ENCODE measurements at places on chromosomes 7 and 10.

DNA sequence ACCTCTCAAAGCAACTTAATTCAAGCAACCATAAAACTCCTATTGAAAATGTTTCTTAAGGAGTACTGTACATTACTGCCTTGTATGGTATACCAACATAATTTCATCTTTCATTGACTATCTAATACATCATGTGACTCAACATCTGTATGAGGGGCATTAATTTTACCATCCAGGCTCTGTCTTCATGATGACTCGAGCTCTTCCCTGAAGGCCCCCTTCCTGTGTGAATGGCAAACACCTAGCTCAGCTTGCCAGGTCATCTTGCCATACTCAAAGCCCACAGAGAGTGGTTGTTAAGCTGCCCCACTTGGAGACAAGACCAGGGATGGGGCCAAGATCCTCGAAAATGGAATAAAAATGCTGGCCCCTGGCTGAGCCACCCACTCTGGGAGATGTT lies 82.4 kb downstream of the SGMS1 start:
- DNase-seq, result no peak

- no peak for DNase-seq
Measured at GRCh38 chr10:125284875-125285597, 124.7 kb upstream of the CTBP2 start.

GRCh38 chr10:126969310-126969709 lies 64.1 kb downstream of the DOCK1 start:
- DNase-seq, result no peak

DNA sequence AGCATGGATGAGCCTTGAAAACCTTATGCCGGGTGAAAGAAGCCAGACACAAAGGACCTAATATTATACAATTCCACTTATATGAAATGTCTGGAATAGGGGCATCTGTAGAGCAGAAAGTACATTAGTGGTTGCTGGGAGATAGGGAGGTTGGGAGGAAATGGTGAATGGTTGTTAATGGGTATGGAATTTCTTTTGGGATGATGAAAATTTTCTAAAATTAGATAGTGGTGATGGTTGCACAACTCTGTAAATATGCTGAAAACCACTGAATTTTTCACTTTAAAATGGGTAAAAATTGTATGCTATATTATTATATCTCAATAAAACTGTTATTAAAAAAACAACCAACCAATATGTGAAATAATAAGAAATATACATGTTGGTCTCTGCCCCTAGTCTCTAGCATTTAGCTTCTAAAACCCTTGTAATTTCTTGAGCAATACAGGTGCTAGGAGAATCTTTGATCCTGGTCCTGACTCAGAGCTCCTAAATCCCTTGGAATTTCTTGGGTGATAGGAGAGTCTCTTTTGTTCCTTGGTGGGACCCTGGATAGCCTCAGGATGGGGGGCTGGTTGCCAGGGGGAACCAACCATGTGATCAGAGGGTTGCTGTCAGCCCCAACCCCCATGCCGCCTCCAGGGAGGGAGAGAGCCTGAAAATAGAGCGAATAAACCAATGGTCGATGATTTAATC lies 64.0 kb downstream of the TACR2 start:
- DNase-seq, result peak; percentile 84

DNA sequence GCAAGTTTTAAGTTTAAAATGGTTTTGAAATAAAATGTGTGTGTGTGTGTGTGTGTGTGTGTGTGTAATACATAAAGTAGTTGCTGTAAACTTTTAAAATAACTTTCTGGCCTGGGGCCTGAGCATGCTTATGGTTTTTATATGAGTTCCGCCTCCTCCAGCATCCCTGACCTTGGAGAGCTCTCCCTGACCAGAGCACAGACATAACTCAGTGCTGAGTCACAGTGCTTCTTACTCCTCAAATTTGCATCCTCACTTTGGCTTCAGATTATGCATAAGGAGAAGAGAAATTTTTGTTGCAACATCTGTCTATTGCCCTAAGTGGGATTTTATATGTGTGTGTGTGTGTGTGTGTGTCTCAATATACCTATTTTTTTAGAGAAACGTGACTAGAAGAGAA lies 200.8 kb downstream of the ELMO1 start:
- no peak for DNase-seq

DNA sequence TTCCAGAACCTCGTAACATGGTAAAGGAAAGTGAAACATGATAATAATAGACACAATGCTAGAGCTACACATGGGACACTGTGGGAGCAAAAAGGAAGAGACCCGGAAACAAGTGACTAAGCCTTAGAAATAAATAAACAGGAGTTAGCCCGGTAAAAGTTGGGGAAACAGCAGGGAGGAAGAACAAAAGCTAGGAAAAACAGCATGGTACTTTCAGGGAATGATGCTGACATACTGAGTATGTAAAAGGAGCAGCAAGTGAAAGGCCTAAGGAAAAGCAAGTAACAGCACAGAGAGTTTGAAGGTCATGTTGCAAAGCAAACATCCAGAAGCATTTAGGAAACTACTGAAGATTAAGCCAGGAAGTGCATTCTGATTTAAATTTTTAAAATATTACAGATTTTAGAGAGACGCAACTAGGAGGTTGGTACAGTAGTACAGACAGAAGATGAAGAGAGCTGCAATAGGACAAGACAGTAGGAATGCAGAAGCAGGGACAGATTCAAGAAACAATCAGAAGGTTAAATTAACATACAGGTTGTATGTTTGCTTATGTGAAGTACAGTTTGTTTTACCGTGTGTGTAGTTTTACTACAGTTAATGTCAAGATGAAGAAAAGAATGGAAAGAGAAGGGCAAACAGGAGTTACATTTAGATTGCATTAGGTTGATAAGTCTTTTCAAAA lies 63.7 kb downstream of the ARHGAP12 start:
- DNase-seq, result peak; percentile 19

GRCh38 chr7:16712916-16713315 lies 40.6 kb upstream of the TSPAN13 start:
- DNase-seq, result no peak

- DNase-seq, result peak; percentile 16
Measured at GRCh38 chr10:21369697-21370096, 155.8 kb downstream of the SKIDA1 start.

DNA sequence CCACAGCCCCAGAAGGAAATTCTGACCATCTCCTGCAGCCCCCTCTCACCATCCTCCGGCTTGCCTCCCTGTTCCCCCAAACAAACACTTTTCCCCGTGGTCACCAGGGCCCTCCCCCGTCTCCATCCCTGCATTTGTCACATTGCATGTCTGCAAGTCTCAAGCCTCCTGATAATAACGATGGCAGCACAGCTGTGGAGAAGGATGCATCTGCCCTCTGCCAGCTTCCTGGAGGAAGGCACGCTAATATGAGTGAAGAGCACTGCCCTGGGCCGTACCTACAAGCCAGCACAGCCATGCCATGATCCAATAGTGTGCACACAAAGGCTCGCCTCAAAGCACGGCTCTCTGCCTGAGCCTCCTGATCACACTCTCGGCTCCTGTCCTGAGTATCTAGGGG lies 98.5 kb downstream of the SLIT1 start:
- no peak for DNase-seq

- no peak for DNase-seq
Measured at GRCh38 chr7:13952921-13953320, 36.5 kb downstream of the ETV1 start.

DNA sequence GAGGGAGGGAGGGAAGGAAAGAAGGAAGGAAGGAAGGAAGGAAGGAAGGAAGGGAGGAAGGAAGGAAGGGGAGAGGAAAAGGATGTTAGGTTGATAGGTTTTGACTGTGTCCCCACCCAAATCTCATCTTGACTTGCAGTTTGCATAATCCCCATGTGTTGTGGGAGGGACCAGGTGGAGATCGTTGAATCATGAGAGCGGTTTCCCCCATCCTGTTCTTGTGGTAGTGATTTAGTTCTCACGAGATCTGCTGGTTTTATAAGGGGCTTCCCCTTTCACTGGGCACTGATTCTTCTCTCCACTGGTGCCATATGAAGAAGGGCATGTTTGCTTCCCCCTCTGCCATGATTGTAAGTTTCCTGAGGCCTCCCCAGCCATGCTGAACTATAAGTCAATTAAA lies 15.1 kb upstream of the NUDCD3 start:
- no peak for DNase-seq

DNA sequence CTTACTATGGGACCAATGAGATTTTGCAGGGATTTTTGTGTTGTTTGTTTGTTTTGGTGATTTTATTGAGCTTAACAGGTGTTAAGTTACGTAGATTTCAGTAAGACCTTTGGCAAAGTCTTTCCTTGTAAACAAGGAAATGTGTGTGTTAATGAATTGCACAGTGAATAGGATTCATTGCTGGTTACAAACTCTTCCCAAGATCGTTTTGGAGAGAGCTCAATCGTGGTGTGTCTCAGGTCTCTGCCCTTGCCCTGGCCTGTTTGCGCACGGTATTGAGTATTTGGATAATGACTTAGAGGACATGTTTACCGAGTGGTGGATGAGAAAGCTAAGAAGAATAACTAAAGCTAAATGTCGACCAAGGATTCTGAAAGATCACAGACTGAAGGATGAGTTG lies 41.9 kb downstream of the PRPF18 start:
- DNase-seq, result no peak

DNA sequence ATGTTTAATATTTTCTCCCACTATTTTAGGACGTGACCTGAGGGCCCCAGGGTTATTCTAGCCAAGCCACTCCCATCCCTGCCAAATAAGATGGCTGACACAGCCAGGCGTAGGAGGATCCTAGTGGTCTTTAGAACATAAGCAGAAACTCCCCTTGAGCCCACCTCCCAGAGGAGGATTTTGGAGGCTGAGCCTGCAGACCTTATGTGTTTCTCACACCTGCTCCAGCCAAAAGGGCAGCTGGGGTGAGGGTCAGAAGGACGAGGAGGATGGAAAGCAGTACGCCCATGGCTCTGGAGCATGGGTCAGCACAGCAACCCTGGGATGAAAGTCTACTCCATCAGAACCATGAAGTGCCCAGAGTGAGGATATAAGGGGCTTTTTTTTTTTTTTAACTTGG lies 39.9 kb downstream of the PDLIM1 start:
- DNase-seq, result no peak

DNA sequence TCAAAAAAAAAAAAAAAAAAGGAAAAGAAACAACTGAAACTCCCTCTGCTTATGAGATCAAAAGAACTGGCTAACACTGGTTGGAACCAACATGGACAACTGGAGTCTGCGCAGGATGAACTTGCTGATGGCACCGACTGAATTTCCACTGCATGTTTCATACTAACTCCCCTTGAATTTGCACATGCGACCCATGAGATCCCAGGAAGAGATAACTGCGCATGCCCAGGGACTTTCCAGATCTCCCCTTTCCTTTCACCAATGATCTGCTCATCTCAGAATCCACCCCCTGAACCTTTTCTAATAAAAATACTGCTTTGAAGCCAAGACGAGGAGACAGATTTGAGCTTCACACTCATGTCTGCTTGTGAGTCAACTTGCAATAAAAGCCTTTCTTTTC lies 20.7 kb downstream of the LBX1 start:
- no peak for DNase-seq

GRCh38 chr10:62073429-62073828 lies 171.9 kb downstream of the ARID5B start:
- no peak for DNase-seq

DNA sequence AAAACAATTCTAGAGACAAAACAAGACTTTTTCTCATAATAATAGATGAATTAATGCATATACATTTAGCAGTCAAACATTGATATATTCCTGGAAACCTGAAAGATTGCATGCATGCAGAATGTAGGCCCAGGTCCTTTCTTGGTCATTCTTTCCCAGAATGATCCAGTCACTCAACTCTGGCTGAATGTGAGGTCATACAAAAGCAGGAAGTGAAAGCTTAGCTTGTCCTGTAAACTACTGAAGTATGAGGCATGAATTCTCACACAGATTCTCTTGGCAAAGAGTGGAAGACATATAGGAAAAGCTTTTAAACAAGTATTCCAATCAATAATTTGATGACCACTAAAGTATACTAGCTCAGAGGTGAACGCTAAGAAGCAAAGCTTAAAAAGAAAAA lies 253.9 kb downstream of the PPP1R3A start:
- no peak for DNase-seq

- DNase-seq, result no peak
Measured at GRCh38 chr10:70549351-70549961, 53.1 kb downstream of the PRF1 start.

DNA sequence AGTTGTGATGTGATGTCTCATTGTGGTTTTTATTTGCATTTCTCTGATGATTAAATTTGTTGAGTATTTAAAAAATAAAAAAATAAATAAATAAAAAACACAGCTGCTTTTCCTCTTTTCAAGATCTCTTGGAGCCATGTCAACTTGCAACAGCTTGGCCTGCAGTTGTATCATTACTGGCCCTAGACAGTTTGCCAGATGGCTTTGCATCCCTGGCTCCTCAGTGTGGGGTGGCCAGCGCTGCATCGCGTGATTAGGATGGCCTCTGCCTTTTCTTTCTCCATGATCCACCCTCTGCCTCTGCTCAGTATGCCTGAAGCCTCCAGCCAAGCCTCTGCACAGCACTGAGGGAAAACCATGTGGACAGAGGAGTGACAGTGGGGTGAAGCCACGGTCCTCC lies 96.8 kb downstream of the PPP1R3C start:
- peak; percentile 42 for DNase-seq

GRCh38 chr7:26284995-26285632 lies 6.5 kb upstream of the SNX10 start:
- DNase-seq, result no peak

DNA sequence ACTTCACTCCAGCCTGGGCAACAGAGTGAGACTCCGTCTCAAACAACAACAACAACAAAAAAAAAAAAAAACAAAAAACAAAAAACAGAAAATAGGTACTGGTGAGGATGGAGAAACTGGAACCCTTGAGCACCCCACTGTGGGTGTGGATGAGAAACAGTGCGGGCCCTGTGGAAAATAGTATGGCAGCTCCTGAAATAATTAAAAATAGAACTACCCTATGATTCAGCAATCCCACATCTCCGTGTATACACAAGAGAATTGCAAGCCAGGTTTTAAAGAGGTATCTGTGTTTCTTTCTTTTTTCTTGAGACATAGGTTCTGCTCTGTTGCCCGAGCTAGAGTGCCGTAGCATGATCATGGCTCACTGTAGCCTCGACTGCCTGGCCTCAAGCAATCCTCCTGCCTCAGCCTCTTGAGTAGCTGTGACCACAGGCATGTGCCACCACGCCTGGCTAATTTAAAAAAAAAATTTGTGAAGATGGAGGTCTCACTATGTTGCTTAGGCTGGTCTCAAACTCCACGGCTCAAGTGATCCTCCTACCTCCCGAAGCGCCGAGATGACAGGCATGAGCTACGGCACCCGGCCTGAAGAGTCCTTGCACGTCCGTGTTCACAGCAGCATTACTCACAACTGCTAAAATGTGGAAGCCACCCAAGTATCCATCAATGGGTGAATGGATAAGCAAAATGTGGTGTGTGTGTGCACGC lies 39.5 kb downstream of the EBF3 start:
- DNase-seq, result no peak

Measured in hepatic stellate cell (primary cell).